ENCODE measurements at places on chromosomes 4 and X.
A peak's percentile ranks its signal among the peaks of the same experiment; 100 is the strongest.

DNA sequence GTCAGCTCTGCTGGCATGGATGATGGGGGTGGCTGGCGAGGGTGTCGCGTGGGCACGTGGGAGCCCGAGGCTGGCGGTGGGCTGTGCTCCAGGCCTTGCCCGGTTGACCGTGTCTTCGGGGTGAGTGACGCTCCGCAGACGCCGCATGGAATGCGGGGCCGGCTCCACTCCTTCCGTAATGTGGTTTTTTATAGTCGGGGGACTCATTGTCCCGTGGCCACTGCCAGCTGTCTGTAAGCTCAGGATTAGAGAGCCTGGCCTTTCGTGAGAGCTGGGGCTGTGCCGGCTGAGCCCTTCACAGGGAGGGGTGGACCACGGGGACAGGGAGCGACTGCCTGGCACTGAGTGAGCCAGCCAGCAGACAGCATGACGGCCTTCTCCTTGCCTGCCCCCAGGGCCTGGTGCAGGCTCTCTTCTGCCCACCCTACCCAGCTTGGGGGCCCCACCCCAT, 20.4 kb downstream of the DOK7 start:
- DNase-seq: peak; percentile 90

DNA sequence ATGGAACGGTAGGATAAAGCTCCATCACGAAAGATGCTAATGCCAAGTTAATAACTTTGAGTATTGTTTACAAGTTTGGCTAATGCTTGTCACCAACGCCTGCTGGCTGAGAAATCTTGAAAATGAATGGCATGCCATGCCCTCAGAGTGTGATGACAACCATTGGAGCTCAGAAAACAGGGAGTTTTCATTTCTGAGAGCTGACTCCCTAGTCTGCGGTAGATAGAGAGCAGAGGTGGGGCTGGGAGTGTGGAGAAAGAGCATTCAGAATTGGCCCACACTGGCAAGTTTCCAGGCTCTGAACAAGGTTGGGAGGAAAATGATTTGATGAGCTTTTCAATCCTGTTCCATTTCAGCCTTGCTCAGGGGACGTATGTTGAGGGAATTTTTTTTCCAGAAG, 183.9 kb downstream of the CPEB2 start:
- DNase-seq: no peak

- DNase-seq: no peak
Measured at GRCh38 chrX:112761242-112762207, 79.1 kb downstream of the AMOT start.

DNA sequence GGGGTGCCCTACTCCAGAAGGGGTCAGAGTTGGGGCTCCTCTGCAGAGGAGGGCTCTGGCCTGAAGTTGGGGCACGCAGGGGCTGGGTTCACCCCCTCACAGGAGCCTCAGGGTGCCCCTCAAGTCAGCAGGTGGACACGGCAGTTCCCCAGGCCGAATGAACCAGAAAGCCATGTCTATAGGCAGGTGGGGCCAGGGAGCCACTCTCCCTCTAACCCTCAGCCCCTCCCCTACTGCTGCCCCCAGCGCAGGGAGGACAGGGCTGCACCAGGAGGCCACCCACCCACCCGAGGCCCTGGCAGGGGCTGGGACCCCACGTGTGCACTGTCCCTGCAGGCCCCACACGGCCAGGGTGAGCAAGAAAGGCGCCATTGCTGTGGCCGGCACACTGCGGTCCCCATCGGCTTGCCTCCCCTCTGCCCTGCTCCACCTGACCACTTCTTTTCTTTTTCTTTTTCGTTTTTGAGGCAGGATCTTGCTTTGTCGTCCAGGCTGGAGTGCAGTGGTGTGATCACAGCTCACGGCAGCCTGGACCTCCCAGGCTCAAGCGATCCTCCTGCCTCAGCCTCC, 83.8 kb downstream of the FAM53A start:
- DNase-seq: no peak

DNA sequence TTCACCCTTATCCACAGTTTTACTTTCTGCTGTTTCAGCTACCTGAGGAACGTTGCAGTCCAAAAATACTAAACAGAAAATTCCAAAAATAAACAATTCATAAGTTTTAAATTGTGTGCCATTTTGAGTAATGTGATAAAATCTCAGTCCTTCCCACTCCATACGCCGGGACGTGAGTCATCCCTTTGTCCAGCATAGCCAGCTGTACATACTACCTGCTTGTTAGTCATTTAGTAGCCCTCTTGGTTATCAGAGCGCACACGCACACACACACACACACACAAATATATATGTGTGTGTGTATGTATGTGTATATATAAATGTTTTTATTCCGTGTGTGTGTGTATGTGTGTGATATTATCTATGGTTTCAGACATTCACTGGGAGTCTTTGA, 4.8 kb upstream of the CCSER1 start:
- no peak for DNase-seq

- DNase-seq: no peak
Measured at GRCh38 chrX:153455571-153455970, 9.7 kb upstream of the TREX2 start.

DNA sequence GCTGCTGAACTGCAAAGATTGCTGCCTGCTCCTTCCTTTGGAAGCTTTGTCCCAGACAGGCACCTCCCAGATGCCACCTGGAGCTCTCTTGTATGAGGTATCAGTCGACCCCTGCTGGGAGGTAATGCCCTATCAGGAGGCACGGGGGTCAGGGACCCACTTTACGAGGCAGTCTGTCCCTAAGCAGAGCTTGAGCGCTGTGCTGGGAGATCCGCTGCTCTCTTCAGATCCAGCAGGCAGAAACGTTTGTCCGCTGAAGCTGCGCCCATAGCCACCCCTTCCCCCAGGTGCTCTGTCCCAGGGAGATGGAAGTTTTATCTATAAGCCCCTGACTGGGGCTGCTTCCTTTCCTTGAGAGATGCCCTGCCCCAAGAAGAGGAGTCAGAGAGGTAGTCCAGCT, 197.5 kb downstream of the NAF1 start:
- no peak for DNase-seq

DNA sequence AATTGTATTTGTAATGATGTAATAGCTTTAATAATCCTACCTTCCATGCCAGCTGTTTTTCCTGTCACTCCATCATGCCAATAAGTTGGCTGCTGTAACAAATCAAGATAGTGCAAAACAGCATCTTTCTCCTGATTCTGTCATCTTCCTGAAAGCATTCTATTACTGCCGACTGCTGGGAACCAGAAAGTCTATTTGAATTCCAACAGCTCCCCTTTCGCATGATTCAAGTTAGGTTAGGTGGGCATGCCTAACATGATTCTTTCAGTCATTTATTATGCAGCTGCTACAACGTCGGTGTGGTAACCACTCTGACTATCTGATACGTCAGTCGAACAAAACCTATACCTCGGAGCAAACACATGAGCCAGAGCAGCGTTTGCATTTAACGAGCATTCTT, 127.9 kb upstream of the DMD start:
- DNase-seq: no peak

DNA sequence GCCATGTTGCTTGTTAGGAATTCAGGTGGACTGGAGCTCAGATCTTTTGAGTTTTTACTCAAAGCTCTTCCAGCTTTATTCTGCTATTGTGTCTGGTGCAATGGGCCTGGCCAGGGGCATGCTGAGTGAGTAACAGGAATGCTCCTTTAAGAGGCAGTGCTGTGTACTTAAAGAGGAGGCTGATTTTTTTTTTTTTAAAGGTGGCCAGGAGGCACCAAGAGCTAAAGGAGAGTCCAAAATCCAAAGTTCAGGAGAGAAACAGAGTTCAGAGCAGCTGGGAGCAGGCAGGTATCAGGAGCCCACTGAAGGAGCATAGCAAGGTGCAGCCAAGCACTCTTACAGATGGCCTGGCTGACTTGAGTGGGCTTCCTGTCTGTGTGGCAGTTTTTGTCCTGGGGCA, 178.7 kb downstream of the FMR1NB start:
- DNase-seq: no peak

DNA sequence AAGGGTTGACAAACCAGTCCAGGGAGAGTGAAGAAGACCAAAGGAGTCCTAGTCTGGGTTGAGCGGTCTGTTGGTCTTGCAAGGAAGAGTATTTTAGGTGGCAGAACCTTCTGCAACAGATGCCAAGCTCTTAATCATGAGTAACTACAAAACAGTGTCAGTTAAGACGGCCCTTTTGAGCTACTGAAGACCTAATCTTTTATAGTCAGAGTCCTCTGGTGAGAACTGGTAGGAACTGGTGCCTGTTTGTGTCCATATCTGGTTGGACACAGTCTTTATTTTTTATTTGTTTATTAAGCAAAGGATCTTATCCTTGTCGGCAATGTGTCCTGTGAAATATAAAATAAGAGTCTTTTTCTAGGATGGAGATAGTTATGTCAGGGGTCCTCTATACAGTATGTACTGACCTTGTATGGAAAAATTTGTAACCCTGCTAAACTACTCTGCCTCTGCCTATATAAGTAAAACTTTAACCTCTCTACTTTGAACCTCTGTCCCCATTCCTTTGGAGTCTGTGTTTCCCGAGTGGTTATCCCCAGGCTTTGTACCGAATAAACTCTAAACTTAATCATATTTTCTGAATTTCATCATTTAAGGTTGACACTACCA, 47.1 kb downstream of the FAM13A start:
- DNase-seq: peak; percentile 19

GRCh38 chr4:88531549-88531948, 8.0 kb upstream of the PYURF start:
- DNase-seq: no peak

GRCh38 chr4:8070736-8071718, 87.6 kb downstream of the ABLIM2 start:
- DNase-seq: no peak

- no peak for DNase-seq
Measured at GRCh38 chr4:15586066-15586465, 69.1 kb downstream of the FBXL5 start.

- DNase-seq: no peak
Measured at GRCh38 chr4:38944440-38944839, 76.8 kb downstream of the FAM114A1 start.

GRCh38 chr4:36255577-36255976, 11.3 kb upstream of the ARAP2 start:
- no peak for DNase-seq

DNA sequence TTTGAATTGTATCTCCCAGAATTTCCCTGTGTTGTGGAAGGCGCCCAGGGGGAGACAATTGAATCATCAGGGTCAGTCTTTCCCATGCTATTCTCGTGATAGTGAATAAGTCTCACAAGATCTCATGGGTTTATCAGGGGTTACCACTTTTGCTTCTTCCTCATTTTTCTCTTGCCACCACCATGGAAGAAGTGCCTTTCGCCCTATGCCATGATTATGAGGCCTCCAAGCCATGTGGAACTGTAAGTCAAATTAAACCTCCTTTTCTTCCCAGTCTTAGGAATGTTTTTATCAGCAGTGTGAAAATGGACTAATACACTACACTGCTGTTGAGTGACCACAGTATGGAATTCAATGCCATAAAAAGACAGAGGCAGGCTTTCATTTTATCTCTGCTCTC, 12.2 kb downstream of the CENPC start:
- DNase-seq: no peak

GRCh38 chr4:140080883-140081282, 73.1 kb downstream of the MAML3 start:
- no peak for DNase-seq

DNA sequence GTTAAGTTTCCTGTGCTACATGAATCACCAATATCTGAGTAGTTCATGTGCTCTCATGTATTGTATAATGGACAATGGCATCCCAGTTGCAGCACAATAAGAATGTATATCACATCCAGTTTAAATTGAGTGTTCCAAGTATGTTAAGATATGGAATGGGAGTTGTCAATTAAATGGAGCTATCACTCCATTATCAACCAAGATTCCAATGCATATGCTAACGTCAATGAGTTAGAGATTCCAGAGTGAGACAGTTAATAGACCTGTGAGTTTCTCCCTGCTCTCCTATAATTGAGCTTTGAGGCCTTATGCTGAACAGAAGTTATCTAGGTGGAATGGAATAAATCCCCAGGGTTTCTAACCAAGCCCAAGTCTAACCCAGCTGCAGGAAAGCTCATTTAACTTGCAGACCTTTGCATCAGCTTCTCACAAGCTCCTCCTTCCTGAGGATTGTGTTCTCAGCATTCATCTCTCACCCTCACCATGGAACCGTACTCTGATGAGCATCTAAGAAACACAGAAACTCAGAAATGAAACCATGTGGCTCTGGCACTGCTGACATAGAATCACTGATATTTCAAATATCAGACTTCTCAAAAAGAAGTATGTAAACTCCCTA, 84.8 kb downstream of the TIGD2 start:
- DNase-seq: no peak

DNA sequence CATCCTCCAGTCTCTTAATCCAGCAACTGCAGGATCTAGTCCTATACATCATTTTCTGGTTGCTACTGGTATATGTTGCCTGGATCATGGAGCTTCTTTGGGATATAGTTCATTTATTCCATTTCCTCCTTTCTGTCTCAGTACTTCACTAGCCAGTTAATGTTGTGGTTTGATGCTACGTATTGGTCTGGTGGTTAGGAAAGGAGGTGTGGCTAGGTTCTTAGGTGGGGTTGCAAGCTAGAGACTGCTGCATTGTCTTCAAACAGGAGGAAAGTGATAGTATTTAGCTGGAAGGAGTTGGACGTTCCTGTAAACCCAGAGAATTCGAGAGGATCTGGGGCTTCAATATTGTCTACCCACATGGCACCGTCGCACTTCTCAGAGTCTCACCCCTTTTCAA, 129.5 kb downstream of the SNCA start:
- DNase-seq: no peak

GRCh38 chrX:148872161-148872535, 371.7 kb downstream of the AFF2 start:
- DNase-seq: no peak

GRCh38 chrX:154476821-154477220, 2.3 kb downstream of the LAGE3 start:
- DNase-seq: peak; percentile 11

DNA sequence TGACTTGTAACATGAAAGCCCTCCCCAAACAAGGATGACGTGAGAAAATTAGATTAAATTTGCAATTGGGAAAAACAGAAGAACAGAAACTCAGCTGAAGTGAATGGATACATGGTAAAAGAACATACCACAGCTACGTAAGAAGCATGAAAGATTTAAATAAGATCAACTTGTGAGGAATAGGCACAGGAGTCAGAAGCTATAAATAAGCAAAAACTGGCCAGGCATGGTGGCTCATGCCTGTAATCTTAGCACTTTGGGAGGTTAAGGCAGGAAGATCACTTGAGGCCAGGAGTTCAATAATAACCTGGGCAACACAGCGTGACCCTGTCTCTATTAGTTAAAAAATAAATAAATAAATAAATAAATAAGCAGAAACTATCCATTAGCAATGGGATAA, 33.6 kb upstream of the ZCCHC13 start:
- DNase-seq: no peak
